NCI-H1930 (cell line): ENCODE measurements at places on chromosomes 12 and 14.

GRCh38 chr14:55605793-55606192, 25.8 kb downstream of the KTN1 start:
- no peak for DNase-seq

GRCh38 chr12:94689646-94690036, 39.3 kb upstream of the TMCC3 start:
- no peak for DNase-seq

DNA sequence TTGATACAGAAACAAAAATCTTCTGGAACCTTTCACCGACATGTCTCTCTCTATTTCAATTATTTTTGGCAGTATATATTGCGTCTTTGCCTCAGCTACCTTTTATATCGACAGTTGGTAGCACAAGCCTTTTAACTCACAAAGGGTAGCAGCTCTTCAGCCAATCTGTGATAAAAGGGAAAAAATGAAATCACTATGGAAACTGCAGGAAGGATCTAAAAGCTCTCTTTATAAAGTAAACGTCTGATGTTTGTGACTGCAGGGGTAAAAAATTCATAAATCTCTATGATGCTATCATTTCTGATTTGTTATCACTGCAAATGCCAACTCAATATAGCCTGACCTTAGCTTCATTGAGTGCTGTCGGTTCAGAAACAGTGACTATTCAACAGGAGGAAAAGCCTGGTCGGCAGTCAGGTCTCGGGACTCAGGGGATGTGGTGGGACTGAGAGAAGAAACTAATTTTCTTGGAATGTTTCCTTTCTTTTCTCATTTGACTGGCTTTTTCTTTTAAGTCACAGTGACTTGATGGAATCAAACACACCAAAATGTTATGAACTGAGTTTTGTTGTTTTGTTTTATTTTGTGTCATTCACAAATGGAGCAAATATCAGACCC, 5.9 kb upstream of the RMST start:
- DNase-seq, result no peak

DNA sequence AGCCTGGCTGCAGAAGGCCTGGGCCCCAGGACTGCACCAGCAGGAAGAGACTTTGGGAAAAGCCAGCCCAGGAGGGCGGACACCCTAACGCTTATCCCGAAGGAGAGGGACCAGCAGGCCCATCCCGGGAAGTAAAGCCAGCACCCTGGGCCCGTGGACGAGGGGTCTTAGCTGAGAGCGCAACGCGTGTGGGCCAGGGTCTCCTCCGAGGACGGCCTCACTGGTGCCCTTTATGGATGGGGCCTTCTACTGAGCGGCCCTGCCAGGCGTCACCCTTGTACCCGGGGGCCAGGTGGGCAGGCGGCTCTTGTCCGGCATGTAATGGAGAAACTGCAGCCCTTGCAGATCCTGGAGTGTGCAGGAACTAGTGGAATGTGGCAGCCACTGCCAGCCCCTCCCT, 14.1 kb downstream of the TEDC1 start:
- DNase-seq, result no peak

GRCh38 chr12:87141091-87141490, 884.9 kb upstream of the MGAT4C start:
- DNase-seq, result no peak

- no peak for DNase-seq
Observed at GRCh38 chr14:62064751-62065323, 302.6 kb downstream of the SNAPC1 start.

DNA sequence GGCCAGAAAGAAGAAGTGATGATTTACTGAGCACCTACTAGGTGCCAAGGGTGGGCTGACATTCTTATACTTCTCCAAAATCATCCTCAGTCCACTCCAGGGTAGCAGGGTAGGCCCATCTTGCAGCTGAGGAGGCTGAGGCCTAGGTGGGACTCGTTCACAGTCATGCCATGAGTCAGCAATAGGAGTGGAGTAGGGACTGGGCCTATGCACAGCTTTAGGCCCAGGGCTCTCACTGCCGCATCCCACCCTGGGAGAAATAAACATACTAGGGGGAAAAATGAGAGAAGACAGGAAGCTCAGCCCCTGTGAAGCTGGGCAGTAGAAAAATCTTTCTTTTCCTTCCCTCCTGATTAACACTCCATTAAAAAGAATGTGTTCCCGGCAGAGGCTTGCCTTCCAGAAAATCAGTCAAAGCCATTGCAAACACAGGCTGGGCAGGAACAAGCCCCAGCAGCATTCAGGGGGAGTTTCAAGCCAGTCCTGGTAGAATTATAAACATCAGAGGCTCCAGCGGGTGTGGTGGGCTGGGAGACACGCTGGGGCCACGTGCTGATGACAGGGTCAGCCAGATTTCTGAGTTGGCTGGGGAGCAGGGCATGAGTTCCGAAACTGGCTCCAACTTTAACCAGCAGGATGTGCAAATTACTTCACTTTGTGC, 1.8 kb downstream of the HSPB8 start:
- DNase-seq, result no peak

- no peak for DNase-seq
Observed at GRCh38 chr14:95452176-95452892, 64.1 kb downstream of the SYNE3 start.
